ENCODE measurements at places on chromosomes 4 and X.

DNA sequence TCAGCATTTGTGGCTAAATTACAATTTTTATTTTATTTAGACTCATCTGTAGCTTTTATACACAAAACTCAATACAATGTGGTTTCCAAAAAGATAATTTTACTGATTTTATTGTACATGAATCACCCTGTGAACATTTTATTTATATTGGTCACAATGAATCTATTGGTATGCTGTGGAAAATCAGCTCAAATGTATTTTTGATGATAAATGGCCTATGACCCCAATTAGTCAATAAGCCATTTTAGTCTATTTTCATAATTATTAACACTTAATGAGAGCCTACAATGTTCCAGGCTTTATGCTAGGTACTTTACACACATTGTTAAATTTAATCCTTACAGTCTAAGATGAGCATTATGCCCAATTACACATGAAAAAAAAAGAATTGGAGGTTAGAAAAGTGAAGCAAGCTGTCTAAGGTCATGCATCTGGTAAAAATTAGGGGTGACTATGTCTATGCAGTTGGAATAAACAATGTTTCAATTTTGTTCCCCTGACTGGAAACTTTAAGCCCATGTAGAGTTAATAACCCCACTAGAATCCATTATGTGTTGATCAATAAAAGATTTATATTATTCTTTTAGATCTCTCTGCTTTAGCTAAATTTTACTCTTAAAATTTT, 344.7 kb downstream of the PABPC4L start:
- no peak for DNase-seq

GRCh38 chr4:156193800-156194199, 240.1 kb upstream of the CTSO start:
- DNase-seq = no peak

GRCh38 chrX:75276666-75277065, 2.8 kb downstream of the UPRT start:
- DNase-seq = no peak

DNA sequence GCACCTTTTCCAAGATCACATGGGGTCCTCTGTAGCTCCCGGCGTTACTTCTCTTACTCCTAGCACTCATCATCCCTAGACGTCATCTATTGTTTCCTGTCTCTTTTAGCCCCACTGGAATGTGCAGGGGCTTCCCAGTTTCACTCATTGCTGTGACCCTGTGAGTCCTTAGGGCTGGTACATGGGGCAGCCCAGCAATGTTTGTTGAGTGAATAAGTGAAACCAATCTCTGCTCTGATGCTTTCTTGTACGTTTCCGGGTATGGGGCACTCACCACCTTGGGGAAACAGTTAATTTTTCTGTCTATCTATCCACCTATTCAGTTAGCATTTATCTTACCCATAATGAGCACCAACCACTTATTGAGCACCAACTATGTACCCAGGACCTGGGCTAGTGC, 16.1 kb downstream of the MSX1 start:
- no peak for DNase-seq

- DNase-seq = no peak
Observed at GRCh38 chrX:17375367-17375636, 302 bp downstream of the NHS start.

DNA sequence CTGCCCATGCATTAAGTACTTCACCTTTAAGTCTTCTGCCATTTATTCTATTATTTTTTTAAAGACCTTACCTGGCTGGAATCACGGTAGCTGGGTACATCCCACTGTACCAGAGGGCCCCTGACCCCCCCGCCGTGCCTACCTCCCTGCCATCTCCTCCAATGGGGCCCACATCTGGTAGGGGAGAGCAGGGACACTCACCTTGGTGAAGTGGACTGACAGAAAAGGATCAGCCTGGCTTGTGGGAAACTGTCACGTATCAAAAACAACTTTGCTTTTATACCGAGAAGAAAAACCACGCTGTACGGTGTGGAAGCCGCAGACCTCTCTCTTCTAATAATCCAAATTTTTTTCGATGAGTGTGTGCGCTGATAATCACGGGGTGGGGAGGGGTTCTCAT, at the start of gene FOXP3:
FOXP3 (minus strand) TSS at position 251 of the 400 bp plus-strand sequence. CDS start 6,205 bp downstream, outside the sequence.
- DNase-seq = no peak

- no peak for DNase-seq
Observed at GRCh38 chr4:8874003-8874895, 2.6 kb upstream of the HMX1 start.

GRCh38 chr4:27040356-27040755, 179.7 kb downstream of the STIM2 start:
- DNase-seq = no peak

DNA sequence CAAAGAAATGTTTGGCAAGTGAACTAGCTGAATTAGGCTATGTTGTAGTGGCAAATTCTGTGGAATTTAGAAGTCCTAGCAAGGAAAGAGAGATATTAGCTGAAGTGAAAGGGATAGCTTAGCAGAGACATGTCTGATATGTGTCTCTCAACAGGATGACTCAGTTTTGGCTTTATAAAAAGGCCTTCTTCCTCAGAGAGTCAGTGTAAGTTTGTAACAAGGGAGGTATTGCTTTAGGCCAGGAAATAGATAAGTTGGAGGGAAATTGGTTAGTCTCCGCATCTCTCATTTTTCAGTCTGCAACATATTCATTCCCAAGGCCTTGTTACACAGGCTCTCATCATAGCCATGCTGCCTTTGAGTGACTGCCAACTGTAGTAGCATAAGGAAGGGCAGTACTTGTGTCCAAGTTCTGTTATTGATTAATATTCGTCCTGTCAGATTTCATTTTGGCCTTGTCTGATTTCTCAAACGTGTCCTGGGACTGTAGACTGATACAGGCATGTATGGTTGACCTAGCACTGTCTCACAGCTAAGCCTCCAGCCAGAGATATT, 4.0 kb downstream of the TMEM164 start:
- no peak for DNase-seq

GRCh38 chrX:12702509-12703091, 88.6 kb upstream of the PRPS2 start:
- DNase-seq = no peak

GRCh38 chrX:24357106-24357505, 3.3 kb upstream of the SUPT20HL1 start:
- peak; percentile 30 for DNase-seq

DNA sequence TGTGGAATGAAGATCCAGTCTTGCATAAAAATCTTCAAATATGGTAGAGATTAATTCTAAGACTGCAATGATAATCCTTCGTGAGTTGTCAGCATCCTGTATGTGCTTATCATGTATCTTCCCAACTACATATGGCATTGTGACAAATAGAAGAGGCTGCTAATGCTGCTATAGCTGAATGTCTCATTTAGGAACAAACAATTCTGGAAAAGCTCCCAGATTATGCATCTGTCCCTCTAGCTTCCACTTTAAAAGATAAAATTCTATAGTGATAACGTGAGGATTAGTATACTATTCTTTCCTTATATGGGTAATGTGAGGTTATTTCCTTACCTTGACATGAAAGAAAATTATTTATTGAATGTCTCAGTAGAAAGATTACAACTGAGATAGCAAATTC, 930.9 kb downstream of the DMD start:
- no peak for DNase-seq

- DNase-seq = no peak
Observed at GRCh38 chr4:174316954-174317353, 33.2 kb downstream of the CEP44 start.

DNA sequence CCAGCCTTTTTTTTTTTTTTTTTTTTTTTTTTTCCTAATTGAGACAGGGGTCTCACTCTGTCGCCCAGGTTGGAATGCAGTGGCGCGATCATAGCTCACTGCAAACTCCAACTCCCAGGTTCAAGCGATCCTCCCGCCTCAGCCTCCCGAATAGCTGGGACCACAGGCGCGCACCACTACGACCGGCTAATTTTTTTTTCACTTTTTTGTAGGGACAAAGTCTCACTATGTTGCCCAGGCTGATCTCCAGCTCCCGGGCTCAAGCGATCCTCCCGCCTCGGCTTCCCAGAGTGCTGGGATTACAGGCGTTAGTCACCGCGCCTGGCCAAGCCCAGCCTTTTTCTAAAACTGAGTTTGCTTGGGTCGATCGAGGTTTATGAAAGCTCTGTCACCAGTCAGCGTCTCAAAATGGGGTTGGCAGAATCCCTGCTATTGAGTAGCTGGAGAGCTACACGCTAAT, 1.3 kb upstream of the OTUD5 start:
- peak; percentile 7 for DNase-seq

DNA sequence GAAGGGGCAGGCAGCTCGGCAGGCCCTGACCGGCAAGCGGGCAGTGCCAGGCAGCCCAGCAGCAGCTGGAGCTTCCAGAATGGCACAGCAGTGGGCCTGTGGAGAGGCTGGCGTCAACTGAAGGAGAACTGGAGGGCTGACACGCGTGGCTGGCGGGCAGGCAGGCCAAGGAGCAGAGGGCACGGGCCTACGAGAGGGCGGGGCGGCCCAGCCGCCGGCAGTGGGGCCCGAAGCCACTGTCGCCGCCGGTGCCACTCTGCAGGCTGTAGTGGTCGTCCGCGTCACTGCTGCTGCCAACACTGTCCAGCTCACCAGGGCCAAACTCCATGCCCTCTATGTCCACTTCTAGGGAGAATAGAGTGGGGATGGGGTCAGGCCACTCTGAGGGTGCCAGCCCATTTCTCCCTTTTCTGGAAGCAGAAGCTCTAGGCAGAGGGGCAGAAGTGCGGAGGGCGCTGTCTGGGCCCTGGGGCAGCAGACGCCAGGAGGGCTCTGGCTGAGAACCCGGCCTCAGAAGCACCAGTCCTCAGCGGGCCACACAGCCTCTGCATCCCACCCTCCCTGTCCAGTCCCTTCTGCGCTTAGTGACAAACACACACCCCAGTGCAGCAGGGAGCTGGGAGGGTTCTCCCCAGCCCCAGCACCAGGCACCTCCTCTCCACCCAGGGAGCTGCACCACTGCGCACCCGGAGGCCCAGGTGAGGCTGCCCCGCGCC, 8.6 kb upstream of the HAUS3 start:
- no peak for DNase-seq

DNA sequence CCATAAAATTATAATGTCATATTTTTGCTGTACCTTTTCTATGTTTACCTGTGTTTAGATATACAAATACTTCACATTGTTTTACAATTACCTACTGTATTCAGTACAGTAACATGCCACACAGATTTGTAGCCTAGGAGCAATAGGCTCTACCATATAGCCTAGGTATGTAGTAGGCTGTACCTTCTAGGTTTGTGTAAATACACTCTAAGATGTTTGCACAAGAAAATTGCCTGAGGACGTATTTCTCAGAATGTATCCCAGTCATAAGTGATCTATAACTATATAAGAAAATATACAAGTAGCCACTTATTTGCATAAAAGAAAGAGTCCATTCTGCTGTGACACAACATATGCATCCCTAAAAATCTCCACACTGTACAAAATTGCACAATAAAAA, 36.3 kb upstream of the SCML1 start:
- DNase-seq = no peak

GRCh38 chr4:23981328-23981727, 91.5 kb upstream of the PPARGC1A start:
- no peak for DNase-seq

- no peak for DNase-seq
Observed at GRCh38 chr4:48570646-48571220, 80.7 kb downstream of the ZAR1 start.

DNA sequence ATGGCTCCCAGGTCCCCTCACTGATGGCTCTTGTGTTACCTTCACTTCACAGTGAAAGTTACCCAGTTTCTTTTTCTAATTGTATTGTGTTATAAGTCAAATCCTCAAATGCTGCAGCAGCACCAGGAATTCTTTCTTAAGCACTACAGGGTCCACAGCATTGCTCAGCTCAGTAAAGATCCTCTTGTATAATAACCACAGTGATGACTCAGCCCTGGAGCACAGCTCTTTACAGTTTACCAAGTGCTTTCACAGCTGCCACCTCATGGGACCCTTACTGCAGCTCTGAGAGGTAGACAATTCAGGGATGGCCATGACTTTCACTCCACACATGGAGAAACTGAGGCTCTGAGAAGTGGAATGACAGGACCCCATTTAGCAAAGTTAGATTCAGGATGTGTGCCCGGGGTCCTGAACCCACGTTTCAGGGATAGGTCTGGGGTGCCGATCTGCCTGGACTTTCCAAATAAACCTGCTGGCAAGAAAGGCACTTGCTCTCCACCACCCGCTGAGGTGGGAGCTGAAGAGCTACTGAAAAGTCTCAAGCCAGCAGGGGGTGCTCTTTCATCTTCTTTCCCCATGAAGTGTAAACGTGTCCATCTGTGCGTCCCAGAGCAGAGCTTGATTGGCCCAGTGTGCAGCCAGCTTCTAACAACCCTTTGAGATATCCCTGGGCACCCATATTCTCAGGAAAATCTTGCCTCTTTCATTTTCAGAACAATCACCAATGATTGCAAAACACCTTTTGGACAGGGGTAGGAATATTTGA, 35.7 kb upstream of the GABRQ start:
- peak; percentile 1 for DNase-seq

DNA sequence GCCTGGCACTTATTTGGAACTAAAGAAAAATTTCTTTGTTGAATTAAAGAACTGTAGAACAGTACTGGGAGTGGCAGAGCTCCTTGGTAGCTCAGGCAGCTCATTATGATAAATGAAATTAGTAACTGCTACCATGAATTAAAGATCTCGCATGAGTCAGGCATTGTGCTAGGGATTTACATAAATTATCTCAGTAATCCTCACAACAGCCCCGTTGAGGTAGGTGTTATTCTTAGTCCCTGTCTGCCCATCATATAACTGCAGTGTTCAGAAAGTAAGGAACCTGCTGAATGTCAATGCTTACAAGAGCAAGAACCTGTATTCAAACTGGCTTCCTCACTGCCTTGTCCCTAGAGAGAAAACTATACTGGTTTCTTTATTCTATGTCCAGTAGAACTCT, 108.3 kb downstream of the NLGN4X start:
- no peak for DNase-seq

DNA sequence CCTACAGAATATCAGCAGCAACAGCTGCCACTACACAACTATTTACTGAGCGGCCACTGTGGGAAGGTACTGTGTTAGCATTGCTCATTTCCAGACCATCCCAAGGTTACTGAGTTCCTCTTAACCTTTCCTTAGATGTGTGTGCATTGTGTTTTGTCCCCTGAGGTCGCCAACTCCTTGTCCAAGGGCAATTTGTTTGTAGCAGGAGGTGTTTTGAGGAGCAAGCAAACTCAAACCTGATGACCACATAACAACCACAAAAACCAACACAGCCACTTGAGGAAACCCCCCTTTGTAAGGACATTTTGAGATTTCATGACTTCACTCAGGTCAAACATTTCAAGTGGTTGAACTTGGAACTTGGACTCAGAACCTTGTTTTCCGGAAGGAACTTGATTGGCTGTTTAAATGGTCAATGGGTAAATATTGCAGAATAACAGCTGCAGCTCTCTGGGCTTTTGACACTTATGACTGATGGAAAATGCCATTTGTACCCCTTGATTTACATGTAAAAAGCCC, 122.3 kb downstream of the MID1IP1 start:
- no peak for DNase-seq
